NCI-H1436 (cell line): ENCODE measurements at places on chromosomes 16 and 17.

DNA sequence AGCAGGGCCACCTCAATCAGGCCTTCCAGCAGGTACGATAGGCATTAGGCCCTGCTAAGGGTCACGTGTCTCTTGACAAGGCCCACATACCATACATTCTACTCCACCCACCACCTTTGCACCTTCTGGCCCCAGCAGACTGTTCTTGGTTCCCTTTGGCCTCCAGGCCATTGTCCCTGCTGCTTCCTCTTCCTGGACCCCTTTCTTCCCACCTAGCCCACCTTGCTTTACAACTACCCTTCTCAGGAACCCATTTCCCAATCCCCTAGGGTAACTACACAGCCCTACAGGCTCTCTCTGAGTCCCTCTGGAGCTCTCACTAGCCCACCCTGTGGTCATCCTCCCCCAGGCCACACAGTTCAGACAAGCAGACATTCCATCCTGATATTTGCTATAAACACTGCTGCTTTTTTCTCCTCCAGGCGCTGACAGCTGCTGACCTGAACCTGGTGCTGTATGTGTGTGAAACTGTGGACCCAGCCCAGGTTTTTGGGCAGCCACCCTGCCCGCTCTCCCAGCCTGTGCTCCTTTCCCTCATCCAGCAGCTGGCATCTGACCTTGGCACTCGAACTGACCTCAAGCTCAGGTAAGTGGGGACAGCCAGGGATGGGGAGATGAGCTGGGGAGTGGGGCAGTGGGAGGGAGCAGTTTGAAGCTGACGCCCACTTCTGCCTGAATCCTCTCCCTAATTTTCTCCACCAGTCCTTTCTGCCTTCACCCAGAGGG lies 1.4 kb upstream of the NRN1L start:
- DNase-seq: no peak

- DNase-seq: no peak
These were observed 4.7 kb upstream of the CHD3 start for GRCh38 chr17:7883781-7884386.

DNA sequence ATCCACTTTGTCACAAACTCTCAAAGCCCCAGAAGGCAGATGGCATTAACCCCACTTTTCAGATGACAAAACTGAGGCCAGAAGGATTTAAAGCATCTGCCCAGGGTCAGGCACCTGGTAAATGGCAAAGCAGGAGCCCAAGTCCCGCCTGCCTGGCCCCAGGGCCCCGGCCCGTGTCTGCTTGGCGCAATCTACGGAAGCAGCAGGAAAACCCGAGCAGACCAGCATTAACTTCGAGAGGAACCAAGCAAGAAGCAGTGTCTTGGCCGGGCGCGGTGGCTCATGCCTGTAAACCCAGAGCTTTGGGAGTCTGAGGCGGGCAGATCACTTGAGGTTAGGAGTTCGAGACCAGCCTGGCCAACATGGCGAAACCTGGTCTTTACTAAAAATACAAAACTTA lies 21.6 kb downstream of the RTN4RL1 start:
- DNase-seq: no peak

GRCh38 chr16:69093974-69094373 lies 11.5 kb upstream of the HAS3 start:
- peak; percentile 53 for DNase-seq

DNA sequence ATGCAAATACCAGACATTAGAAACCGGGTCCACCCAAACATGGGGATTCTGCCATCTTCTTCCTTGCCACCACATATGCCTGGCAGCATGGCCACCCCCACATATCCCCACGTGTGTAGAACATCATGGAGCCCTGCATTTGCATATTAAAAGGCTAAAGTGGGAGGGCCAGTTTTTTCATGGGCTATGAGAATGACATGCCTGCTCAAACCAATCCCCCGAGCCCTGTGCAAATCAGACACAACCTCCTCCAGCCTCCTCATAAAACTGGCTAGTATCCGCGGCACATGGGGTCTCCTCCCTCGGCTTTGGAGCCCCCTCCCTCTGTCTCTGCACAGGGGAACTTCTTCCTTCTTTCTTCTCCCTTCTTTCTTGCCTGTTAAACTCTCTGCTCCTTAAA lies 174.9 kb upstream of the WSCD1 start:
- no peak for DNase-seq

GRCh38 chr17:31541559-31541958 lies 150.1 kb downstream of the RAB11FIP4 start:
- no peak for DNase-seq

DNA sequence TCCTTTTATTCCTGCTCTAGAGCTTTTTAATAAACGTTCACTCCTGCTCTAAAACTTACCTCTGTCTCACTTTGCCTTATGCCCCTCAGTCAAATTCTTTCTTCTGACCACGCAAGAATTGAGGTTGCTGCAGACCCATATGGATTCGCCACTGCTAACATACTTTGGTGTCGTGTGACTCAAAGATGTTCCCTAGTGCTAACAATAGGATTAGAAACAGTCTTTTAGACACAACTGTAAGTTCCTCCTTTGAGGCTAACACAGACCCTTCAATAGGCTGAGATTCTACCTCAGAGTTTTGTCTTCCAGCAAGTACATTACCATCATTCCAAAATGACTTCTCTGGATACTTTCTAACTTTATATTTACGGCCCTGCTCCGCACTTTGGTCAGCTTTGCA lies 149.5 kb upstream of the COX10 start:
- no peak for DNase-seq

DNA sequence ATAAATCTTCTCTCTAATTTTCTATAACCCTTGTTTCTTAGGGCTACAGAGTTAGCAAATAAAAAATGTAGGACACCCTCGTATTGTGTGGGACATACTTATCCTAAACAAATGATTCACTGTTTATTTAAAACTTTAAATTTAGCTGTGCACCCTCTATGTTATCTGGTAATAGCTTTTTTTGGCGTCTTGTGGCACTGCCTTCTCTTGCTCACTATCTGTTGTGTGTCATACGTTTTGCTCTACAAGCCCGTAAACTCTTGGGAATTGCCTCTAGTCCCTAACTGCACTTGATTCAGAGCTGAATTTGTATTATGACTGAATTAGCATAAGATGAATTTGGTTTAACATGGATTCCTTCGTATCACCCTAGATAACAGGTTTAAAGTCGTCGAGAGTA lies 144.3 kb upstream of the MYOCD start:
- no peak for DNase-seq

GRCh38 chr16:87266846-87267245 lies 50.3 kb downstream of the C16orf95 start:
- DNase-seq: no peak

GRCh38 chr16:7689234-7689633 lies 356.6 kb downstream of the RBFOX1 start:
- DNase-seq: no peak

GRCh38 chr16:56895813-56896212 lies 30.8 kb downstream of the SLC12A3 start:
- no peak for DNase-seq

GRCh38 chr17:60231691-60232090 lies 81.9 kb downstream of the CA4 start:
- no peak for DNase-seq

DNA sequence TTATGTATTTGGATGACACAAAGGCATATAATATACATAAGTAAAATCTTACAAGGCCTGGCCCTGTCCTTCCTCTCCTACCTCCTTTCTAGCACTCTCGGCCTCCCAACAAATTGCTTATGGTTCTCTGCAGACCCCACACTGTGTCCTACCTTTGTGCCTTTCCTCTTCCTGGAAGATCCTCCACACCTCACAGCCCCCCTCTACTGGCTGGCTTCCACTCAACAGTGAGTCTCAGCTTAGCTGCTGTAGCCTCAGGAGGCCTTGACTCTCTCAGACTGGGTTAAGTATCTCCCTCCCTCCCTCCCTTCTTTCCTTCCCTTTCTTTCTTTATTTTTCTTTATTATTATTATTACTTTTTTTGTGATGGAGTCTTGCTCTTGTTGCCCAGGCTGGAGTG lies 8.3 kb upstream of the SLC52A1 start:
- DNase-seq: no peak

- no peak for DNase-seq
These were observed 23.5 kb downstream of the ZNF750 start for GRCh38 chr17:82816358-82816757.

DNA sequence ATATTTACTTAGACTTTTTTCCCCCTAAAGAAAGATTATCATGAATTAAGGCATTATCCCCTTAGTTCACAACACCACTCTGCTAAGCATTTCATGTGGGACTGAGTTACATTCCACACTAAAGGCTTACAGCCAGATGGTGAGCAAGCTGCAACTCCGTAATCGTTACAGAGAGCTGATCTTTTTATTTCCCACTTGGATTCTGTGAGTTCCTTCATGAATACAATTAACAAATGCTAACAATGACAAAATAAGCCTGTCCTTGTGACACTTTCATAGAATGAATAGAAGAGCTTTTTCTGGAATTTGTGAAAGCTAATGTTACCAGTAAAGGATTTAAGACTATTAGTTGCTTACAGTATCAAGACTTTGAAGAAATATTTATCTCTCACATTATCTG lies 8.7 kb downstream of the OGFOD1 start:
- no peak for DNase-seq

DNA sequence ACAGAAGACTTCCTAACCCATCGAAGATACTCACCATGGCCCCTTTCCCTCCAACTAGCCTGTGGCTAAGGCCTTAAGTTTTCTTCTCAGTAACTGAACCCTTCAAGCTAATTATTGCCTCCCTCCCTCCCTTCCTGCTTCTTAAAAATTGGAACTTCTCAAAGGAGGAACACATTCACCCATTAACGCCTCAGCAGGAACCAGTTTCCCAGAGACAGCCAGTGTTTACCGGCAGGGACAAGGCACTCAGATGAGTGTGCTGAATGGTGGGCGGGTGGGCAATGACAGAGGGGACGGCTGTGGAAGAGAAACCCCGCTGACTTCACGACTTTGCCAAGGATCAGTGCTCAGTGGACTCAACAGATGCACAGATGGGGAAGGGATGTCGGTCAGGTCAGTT lies 20.3 kb downstream of the PITPNA start:
- no peak for DNase-seq

DNA sequence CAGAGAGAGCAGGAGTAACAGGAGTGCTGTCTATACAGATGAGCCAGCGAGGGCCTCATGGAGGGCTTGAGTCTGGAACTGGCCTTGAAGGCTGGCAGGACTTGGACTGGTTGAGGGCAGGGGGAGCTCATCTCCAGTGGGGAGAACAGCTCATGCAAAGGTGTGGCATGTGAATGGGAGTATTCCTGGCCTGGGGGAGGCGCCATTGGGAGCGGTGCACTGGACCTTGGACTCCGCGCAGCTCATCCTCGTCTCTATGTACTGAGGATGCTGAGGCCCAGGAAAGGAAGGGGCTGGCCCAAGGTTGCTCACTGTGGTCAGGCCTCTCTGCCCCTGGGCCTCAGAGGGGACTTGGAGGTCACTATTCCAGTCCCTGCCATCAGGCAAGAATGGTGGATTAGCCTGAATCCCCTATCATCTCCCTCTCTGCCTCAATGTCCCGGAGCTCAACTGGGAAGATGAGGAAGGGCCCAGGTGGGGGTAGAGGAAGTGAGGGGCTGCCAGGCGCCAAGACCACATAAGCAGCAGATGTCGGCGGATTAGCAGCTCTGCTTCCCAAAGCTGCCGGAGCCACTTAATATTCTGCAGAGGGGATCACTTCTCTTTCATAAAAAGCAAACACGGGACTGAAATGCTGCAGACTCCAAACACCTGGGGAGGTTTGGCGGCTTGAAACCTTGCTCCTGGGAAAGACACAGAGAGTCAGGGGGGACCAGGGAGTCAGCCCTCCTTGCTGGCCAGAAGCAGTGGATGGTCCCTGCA lies 88.9 kb downstream of the SDK2 start:
- no peak for DNase-seq

- DNase-seq: no peak
These were observed 2.4 kb upstream of the PERCC1 start for GRCh38 chr16:1428511-1428910.

- no peak for DNase-seq
These were observed 23.5 kb downstream of the USP36 start for GRCh38 chr17:78817123-78817522.

GRCh38 chr17:76337413-76337777 lies 16.3 kb downstream of the PRPSAP1 start:
- DNase-seq: no peak

- DNase-seq: no peak
These were observed 74.1 kb downstream of the SNX11 start for GRCh38 chr17:48181653-48182052.

DNA sequence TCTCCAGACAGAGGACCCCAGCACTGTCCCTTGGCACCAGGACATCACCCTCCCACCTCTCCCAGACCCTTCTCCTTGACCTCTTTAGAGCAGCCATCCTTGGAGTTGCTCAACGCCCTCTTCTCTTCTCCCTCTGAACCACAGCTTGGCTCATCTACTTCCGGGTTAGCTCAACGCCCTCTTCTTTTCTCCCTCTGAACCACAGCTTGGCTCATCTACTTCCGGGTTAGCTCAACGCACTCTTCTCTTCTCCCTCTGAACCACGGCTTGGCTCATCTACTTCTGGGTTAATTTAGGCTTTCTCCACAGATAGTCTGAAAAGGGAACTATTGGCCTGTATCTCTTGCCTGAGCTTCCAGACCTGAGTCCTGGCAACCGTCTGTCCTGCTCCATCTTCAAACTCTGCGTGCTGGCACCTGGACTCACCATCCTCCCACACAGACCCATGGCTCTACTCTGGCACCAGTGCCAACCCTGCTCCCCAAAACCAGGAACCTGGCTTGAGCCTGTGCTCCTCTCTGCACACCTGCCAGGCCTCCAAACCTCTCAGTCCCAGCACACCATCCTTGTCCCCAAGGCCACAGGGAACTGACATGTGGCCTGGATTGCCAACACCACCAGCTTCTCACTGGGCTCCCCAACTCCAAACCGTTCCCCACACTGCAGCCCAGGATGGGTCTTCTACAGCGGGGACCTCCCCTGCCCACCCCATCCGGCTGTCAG lies 25.3 kb upstream of the FAAP100 start:
- DNase-seq: no peak

DNA sequence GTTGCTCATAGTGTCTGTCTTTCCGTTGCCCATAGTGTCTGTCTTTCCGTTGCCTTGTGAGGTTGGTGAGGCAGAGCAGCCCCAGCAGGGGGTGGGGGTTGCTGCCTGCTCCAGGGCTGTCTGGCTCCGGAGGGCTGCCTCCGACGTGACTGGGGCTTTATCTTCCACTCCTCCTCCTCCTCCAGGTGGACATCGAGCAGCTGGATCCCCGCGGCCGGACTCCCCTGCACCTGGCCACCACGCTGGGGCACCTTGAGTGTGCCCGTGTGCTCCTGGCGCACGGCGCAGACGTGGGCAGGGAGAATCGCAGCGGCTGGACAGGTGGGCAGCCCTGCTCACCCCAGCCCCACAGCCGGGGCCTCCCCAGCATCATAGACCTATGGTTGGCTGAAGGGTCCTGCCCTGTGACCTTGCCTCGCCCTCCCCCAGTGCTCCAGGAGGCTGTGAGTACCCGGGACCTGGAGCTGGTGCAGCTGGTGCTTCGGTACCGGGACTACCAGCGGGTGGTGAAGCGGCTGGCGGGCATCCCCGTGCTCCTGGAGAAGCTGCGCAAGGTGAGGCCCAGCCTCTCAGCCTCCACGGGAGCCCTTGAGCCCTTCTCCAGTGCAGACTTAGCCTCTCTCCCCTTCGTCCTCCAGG lies 14.7 kb downstream of the ANKRD13B start:
- no peak for DNase-seq
